Astrocyte of the cerebellum (primary cell): ENCODE measurements at places on chromosomes 3 and 15.

DNA sequence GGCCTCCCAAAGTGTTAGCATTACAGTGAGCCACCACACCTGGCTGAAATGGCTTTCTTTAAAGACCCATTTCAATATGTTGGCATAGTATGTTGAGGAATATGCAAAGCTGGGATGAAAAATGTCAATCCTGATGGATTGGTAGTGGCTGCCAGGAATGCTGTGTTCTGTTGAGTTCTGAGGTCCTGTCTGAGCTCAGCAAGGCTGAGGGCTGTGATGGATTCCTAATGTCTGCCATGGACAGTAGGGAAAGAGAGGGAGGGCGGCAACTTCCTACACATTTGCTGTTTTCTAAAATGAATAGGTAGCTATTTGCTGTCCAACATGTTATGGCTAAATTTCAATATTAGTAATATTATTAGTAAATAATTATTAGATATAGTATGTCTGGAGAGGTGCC, 8.2 kb downstream of the RAB8B start:
- no peak for DNase-seq

DNA sequence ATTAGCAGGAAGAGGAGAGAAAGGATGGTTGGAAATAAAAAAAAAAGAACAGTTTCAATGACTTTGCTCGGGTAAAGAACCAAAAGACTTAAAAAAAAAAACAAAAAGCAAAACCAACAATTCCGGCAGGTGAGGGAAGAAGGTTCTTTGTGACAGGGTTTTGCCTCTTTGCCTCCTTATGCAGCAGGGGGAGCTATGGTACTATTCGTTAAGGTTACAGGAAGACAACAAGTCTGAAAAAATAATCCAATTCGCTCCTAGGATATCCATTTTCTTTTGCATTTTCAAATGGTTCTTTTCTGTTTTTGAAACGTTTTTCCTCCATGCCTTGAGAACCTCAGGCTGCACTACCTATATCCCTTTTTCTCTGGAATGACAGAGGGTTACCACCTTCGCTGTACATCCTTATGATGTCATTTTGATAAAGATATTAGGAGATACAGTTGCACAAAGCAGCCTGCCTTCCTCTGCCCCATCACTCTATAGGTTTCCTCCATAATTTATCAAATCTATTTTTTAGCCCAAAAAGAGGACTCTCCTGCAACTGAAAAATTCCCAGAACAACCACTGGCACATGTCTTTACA, 55.0 kb downstream of the CFAP20DC start:
- peak; percentile 49 for DNase-seq

DNA sequence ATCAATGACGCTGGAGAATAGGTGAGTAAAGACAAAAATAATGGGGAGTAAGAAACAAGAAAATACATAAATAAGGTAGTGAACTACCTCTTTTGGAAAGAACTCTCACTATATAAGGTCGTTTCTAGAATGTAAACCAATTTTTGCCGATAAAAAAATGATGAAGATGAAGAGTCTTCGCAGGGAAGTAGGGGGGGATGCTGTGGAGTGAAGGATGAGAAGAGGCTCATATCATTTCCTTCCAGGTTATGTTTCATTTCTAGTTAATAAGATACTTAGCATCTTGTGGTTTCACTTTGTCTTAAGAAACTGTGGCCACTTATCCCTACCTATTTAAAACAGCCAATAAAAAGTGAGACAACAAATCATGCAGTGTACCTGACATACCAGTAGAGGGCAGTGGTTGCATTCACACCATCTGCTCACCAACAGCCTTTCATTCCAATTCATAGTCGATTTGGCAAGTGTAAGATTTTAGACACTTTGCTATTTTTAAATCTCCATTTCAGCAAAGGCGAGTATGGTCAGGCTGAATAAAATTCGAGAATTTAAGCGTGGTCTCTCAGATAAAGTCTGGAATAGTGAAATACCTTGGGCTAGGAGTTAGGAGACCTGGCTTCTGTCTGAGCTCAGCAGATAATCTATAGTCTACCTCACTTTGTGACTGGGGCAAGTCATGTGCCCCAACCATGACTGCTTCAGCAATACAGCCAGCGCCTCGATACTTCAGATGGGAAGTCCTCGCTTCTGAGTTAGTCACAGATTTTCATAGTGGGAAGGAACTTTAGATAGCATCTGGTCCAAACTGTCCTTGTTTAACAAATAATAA, 28.9 kb upstream of the ICE2 start:
- peak; percentile 66 for DNase-seq

DNA sequence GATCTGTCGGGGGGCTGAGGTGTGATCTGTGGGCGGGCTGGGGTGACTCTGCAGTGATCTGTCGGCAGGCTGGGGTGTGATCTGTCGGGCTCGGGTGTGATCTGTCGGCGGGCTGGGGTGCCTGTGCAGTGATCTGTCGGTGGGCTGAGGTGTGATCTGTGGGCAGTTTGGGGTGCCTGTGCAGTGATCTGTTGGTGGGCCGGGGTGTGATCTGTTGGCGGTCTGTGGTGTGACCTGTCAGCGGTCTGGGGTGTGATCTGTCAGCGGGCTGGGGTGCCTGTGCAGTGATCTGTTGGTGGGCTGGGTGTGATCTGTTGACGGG, 205.1 kb downstream of the XXYLT1 start:
- DNase-seq = no peak

- DNase-seq = no peak
Measured at GRCh38 chr3:168470380-168470779, 374.7 kb upstream of the GOLIM4 start.

DNA sequence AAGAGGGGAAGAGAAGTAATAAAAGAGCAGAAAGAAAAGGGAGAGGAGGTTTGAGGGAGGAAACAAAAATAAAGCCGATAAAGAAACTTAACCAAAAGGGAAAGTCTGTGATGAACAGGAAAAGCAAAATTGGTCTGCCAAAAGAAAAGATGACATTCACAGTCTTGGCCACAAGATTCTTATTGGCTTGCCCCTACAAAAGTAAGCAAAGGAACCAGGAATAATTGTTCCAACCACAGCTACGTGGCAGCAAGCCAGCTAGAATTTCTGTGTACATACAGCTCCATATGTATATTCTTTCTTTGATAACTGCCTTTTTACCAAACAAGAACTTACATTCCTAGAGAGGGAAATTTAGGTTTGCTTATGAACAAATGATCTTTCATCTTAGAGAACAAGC, 79.6 kb downstream of the MLH1 start:
- DNase-seq = peak; percentile 94

- peak; percentile 87 for DNase-seq
Measured at GRCh38 chr3:149599236-149599635, 58.6 kb downstream of the WWTR1 start.

DNA sequence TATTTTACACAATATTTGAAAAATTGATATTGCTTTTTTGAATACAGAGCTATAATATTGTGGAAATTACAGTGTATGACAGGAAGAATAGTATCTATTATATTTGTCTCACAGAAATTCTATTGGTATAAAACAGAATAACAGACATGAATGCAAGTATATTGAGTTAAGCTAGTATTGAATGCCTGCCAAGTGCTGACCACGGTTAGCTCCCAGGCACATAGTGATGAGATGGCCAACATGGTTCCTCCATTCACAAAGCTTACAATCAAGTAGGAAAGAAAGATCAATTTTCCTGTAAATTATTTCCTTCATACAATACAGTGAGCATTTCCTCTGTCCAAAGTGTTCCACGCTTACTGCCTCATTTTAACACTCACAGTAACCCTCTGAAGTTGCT, 67.6 kb downstream of the TP63 start:
- no peak for DNase-seq

GRCh38 chr3:148845756-148846395, 18.3 kb downstream of the CPB1 start:
- no peak for DNase-seq

GRCh38 chr15:37087131-37087588, 13.2 kb downstream of the MEIS2 start:
- DNase-seq = no peak

DNA sequence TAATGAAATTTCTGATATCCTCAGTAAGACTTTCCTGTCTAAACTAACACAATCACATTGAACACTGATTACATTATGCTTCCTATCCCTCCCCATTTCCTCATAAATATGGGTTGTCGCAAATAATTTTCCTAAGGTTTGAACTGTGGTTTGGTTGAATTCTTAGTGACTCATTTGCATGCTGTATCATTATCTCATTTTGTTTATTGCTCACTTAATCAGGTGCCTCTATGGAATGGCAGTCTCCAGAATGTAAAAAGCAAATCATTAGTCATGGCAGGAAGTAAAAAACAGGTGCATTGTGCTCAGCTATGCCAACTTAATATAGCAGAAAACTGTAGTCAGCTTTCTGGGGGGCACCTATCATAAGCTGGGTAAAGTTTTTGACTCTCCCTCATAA, 216.0 kb upstream of the ZBTB20 start:
- no peak for DNase-seq

GRCh38 chr15:64634576-64635498, 140.6 kb downstream of the RBPMS2 start:
- DNase-seq = peak; percentile 32

GRCh38 chr3:98839846-98840245, 61.6 kb downstream of the DCBLD2 start:
- DNase-seq = no peak

DNA sequence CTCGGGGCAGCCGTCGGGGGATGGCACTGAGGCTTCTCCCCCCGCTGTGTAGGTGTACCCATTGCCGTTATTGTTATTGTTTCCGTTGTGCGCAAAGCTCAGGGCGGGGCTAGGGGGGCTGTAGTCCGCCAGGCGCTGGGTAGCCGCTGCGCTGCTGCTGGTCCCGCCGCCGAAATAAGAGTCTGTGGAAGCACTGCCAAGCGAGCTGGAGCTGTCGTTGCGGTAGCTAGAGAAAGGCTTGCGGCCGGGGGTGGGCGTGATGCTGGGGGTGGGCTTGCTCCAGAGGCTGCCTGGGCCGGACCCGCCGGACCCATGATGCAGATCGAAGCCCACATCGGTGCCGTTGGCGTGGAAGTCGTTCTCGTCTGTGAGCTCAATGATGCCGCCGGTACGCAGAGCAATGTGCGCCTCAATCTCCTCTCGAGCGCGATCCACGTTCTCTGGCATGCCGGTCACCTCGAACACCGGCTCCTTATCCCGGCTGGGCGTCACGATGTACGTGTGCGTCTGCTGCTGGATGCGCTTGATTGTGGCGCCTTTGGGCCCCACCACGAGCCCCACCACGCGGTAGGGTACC, 1.9 kb downstream of the MEX3B start:
- no peak for DNase-seq

- DNase-seq = no peak
Measured at GRCh38 chr15:46126581-46126980, 491.8 kb downstream of the SQOR start.

- DNase-seq = peak; percentile 16
Measured at GRCh38 chr3:63914312-63914711, 2.1 kb upstream of the SCAANT1 start.

DNA sequence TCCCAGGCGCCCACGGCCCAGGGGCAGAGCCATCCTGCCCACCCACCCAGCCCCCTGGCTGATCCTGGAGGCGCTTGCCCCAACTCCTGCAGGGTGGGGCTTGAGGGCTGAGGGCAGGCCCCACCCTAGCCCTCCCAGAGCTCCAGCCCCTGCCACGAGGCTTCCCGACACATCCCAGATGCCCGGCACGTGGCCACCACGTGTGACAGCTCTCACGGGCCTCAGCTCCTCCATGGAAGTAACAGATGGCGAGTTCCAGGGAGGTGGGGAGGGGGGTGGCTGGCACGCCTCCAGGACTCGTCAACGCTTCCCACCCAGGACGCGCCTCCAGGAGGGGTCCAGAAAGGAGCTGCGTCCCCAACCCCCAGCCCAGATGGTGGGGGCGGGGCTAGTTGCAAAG, 29.1 kb downstream of the PLXND1 start:
- no peak for DNase-seq

- no peak for DNase-seq
Measured at GRCh38 chr3:80307844-80308243, 540.0 kb upstream of the ROBO1 start.

GRCh38 chr3:8559351-8559750, 57.7 kb downstream of the LMCD1 start:
- DNase-seq = no peak

GRCh38 chr3:86930181-86930580, 60.8 kb downstream of the VGLL3 start:
- DNase-seq = no peak

DNA sequence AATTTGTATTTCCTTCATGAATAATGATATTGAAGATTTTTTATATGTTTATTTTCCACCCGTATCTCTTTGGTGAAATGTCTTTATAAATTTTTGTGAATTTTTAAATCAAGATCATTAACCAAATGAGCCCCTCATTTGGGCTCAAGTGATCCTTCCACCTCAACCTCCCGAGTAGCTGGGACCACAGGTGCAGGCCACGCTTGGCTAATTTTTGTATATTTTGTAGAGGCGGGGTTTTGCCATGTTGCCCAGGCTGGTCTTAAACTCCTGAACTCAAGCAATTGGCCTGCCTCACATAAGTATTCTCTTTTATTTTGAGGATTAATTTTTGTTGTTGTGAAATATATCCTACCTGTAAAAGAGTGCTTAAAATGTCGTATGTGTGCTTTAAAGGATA, 4.9 kb downstream of the BBS4 start:
- DNase-seq = no peak

GRCh38 chr15:62121273-62122015, 43.6 kb downstream of the C2CD4B start:
- DNase-seq = no peak

DNA sequence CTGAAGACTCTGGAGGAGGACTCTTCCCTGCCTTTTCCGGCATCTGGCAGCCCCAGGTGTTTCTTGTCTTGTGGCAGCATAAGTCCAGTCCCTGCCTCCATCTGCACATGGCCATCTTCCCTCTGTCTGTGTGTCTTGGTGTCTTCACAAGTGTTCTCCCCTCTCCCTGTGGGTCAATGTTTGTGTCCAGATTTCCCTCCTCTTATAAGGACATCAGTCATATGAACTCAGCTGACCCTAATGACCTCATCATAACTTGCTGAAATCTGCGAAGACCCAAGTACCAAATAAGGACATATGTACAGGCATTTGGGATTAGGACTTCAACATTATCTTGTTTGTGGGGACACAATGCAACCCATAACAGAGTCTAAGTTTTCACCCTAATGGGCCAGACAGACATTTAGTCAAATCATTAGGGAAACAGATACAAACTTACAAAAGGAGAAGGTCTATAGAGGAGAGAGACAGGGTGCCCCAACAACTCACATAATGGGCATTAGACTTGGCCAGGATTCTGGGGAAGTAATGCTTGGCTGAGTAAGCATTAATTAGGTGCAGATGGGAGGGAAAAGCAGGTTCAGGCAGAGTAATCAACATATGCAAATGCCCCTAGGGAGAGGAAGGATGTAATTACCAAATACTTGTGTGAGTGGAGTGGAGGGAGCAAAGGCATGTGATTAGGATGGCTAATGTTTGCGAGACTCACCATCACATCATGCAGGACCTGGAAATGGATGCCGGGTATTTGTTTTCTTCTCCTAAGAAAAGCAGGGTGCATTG, 372.8 kb upstream of the TBL1XR1 start:
- DNase-seq = no peak
